ENCODE measurements at places on chromosomes 11 and 22.
A peak's percentile ranks its signal among the peaks of the same experiment; 100 is the strongest.

DNA sequence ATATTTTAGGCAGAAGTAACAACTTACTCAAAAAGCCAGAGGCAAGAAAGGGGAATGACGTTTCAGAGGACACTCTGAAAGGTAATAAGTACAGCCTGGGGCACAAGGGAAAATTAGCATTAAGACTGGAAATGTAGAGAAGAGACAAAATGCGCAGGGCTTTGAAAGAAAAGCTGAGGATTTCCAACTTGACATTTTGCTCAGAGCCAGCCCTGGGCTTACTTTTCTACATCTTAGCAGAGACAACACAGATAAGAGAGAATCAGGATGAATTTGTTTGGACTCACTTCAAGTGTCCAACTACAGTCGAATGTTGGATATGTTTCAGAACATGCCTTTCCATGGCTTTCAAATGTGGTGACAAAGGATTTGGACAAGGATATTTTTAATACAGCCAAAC is 808.9 kb upstream of the LUZP2 start:
- DNase-seq = no peak

- DNase-seq = no peak
Measured at GRCh38 chr11:23725752-23726151, 771.1 kb upstream of the LUZP2 start.

GRCh38 chr22:43823353-43823908 is 11.3 kb upstream of the EFCAB6 start:
- no peak for DNase-seq

DNA sequence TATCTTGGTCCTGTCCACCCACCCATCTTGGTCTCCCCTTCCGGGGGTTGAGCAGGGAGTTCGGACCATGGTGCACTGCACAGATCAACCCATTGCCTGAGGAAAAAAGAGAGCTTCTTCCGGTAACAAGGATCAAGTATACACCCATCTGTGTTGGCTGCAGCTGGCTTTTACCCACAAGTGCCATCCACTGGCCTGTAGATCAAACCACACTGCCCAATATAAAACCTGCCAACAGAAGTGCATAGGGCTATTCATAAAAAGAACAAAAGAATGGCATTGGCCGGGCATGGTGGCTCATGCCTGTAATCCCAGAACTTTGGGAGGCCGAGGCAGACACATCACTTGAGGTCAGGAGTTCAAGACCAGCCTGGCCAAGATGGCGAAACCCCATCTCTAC is 94.5 kb downstream of the ZC3H12C start:
- DNase-seq = no peak

GRCh38 chr11:101476191-101476590 is 107.6 kb downstream of the TRPC6 start:
- no peak for DNase-seq

GRCh38 chr11:69444381-69445130 is 36.9 kb upstream of the LINC01488 start:
- no peak for DNase-seq

GRCh38 chr11:111301004-111301841 is 2.9 kb downstream of the POU2AF3 start:
- no peak for DNase-seq

DNA sequence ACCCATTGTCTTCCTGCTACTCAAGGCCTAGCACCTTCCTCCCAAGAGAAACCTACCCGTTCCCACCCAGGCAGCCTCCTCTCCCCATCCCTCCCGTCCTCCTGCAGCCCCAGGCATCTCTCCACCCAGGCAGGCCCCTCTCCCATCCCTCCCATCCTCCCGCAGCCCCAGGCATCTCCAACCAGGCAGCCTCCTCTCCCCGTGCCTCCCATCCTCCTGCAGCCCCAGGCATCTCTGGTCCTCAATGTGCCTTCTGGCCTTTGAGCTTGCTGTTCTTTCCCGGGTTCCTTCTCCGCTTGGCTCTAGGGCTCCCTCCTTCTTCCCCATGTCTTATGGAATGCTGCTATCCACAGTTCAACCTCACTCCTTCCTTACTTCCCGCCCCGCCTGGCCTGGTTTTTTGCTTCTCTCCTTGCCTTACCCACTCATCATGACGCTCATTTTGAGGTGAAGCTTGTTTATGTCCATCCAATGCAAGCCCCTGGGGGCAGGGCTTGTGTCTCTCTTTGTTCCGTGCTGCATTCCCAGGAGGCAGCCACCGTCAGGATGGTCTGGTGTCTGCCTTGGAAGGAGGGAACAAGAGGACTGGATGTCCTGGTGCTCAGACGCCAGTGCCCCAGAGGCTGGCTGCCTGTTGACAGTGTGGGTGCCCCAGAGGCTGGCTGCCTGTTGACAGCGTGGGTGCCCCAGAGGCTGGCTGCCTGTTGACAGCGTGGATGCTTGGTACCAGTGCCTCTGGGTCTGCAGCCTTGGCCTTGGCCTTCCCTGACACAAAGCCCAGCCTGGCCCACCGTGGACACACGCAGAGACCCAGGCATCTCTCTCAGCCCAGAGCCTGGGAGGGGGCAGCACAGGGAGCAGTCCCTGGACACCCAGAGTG is 815.7 kb downstream of the BRD1 start:
- no peak for DNase-seq

DNA sequence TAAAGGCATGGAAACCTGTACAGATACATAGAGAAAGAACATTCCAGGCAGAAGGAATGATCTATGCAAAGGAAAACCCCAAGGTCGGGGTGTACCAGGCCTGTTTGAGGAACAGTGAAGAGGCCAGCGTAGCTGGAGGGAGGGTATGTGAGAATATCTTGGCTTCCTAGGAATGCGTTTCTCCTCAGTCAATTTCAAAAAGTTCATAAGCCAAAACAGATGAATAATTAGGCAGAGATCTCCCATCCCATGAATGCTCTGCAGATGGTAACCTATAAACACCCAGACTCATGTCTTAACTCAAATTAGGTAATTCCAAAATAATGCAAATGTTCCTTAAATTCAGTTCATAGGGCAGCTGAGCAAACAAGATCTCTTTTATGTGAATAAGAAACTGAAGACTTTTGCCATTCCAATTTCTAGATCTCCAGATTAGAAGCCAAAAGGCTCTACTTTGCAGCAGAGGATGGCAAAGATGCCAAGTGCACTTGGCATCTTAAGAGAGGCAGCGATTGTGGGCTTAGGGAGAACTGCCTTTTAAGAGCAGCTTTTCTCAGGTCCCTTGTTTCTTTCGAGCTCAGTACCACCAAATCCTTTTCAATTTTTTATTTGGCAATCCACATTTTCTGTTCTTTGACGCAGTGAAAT is 13.2 kb downstream of the FAM118B start:
- DNase-seq = no peak

- DNase-seq = no peak
Measured at GRCh38 chr11:9316334-9316733, 1.9 kb upstream of the TMEM41B start.

DNA sequence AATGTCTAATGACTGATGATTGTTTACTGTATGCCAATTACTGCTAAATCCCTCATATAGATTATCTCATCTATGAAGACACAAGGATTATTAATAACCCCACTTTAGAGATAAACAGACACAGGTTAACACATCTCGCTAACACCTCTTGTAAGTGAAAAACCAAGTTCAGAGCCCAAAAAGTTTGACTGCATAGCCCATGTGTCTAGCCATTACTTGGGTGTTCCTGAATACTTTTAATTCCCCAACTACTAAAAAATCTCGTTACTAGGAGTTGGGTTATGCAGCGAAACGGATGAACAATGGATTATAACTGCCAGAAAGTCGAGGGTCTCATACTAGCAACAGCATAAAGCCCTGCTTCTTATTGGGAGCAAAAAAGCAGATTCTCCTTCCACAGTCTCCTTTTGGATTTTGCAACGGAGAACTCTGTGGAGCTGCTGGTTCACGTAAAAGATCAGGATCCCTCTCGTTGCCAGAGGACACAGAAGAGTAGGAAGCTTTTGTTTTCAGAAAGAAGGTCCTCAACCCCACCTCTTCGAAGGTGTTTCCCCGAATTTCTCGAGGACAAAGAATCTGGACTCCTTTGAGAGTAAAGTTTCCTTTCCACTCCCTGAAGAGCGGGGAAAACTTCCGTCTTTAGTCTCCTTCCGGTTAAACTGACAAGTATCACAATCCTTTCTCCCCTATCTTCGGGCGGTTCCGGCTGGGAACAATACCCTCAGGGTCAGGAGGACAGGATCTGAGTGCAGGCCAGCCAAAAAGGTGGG is 979 bp downstream of the ZBED5 start:
- no peak for DNase-seq

DNA sequence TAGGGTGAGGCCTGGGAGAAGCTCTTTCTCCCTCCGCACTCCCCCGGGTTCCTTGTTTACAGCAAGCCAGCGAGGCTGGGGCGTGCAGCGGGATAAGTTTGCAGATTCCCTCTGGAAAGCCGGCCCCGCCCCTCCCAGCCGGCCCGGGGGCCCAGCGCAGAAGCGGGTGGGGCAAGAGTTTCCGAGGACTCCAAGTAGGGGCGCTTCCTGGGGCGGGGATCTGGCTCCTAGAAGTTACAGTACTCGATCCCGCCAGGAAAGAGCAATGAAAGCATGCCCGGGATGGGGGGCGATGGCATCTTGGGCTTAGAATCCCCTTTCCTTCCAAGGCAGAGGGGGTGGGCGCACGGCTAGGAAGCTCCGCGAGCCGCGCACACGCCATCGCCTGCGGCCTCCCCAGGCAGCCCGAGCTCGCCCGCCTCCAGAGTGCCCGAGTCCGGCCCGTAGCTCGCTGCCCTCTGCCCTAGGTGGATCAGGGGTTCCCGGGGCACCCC is 385 bp downstream of the TST start:
- DNase-seq = no peak

DNA sequence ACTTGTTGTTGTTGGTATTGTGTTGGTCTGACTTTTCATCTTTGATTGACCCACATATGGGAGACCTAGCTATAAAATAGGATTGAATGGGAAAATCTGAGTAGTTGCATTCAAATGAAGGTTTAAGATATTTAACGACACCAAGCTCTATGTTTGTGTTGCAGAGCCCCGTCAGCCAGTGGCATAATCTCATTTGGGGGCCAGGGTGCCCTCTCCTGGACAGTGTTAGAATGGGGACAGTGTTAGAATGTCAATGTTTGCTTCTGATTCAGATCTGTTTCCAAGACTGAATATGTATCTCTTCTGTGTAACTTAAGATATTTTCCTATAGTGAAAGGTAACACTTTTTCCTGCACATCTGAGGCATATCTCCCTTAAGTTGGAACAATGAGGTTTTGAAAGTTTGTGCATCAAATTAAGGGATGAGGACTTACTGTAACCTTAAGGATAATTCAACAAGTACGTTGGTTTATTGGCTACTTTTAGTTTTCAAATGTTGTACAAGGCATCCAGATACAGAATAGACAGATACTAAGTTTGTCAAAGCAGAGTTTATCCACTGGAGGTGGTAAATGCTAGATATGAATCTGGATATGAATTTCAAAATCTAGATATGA is 5.3 kb upstream of the OR52M1 start:
- peak; percentile 55 for DNase-seq

DNA sequence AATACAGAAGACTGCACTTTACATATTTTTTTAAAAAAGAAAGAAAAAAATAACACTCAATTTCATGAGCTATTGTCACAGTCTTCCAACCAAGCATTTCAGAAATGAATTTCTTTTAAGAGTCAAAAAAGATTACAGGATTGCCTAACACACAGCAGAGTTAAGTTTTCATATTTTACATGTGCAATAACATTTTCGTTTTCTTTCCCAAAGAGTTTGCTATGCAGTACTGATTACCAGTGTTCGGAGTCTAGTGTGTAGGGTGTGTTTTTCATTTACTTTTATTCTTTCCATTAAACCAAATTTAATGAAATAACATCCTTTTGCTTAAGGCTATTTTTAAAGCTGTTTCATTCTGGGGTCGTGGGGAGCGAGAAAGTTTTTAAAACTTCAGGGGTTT is 53.2 kb downstream of the MN1 start:
- DNase-seq = no peak

DNA sequence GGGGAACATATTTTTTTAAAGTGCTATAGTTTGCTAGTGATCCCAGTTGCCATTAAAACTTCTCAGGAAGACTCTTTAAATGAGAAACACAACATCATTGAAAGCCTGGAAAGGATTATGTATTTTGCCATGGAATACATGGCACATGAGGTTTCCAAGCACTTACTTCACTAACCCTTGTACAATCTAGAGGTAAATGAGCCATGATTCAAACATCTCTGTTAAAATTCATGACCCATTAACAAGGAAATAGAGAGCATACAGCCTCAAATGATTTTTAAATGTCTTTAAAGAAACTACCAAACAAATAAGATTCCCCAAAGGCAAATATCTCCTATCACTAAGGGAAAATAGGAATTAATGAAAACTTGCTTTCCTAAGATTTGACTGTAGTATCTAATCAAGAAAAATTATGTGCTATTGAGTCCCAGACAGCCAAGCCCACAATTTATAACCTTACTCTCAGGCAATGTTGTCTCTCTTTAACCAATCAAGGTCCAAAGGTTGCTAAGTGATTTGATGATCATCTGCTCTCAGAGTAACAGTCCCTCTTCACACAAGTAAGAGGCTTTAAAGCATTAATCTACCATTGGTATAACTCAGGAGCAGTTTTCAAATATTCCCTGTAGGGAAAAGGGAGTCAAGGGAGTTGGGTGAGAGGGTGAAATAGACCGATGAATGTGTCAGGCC is 92.0 kb upstream of the DDI1 start:
- DNase-seq = no peak

- no peak for DNase-seq
Measured at GRCh38 chr11:125343086-125343717, 152.9 kb downstream of the FEZ1 start.

- DNase-seq = no peak
Measured at GRCh38 chr22:36930041-36930935, 16.9 kb downstream of the CSF2RB start.

DNA sequence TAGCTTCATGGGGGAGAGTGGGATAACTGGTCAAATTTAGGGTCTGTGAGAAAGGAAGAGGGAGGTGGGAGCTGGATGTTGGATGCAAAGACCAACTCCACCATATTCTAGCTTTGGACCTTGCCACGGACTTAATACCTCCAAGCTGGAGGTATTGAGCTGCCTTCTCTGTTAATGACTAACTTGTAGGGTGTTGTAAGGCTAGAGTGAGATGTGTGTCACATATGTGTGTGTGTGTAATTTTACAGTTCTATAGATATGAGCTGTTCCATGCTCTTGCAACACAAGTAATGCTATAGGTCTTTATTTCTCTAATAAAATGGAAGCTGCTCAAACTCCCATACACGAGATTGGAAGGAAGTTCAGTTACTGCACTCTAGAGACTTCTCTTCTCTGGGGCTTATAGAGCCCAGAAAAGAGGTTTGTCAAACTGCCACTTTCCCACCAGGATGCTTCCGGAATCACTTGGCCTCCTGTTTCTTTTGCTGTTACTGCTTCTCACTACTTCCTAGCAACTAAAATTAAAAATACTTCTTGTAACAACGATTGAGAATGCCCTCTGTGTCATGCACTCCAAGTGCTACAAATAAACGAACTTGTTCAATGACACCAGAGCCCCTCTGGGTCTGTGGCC is 16.0 kb upstream of the FJX1 start:
- DNase-seq = no peak

GRCh38 chr22:39932918-39933649 is 27.1 kb upstream of the TMA7B start:
- peak; percentile 53 for DNase-seq

GRCh38 chr11:43746670-43747069 is 66.1 kb downstream of the HSD17B12 start:
- DNase-seq = no peak

- peak; percentile 79 for DNase-seq
Measured at GRCh38 chr22:28829358-28830181, 29.2 kb upstream of the XBP1 start.

- no peak for DNase-seq
Measured at GRCh38 chr11:11272254-11272653, 80.8 kb downstream of the CSNK2A3 start.

GRCh38 chr11:114317787-114318137 is 21.6 kb downstream of the NNMT start:
- peak; percentile 17 for DNase-seq

All from activated CD8-positive, alpha-beta memory T cell treated with anti-CD3 and anti-CD28 coated beads, Interleukin-2, amount 50 U/mL, for 4 hours (primary cell).